CD4-positive, alpha-beta T cell treated with Interleukin-4 for 4 hours (primary cell): ENCODE measurements at places on chromosomes 2 and 18.

DNA sequence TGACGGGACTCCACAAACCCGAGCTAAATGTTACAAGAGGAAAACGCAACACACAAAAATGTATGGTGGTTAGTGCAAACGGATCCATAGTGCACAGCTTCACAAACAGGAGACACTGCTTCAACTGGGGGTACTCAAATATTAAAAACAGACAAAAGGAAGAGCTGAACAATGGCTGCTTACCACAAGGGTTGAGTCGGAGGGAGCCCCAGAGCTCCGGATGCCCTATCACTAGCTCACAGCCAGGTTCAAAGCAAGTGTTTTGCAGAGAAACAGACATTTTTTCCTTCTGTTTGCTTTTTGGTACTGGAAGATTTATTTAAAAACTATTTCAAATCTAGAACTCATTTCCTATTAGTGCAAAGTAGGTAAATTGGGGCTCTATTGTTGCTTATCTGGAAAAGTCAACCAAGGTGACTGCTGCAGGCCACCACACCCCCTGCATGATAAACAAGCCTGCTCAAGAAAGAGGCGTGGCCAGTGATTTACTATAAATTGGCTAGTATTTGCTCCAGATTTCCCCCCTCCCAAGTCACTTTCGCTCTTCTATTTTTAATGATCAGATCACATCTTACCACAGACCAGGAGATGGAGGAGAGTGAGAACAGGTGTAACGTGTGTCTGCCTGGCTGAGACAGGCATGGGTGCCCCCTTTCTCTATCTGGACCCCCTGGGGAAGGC, 46.5 kb downstream of the ZAP70 start:
- no peak for DNase-seq

- DNase-seq = no peak
Measured at GRCh38 chr18:31049189-31049588, 6.6 kb upstream of the DSC3 start.

- DNase-seq = no peak
Measured at GRCh38 chr2:20595439-20596192, 55.3 kb downstream of the HS1BP3 start.

DNA sequence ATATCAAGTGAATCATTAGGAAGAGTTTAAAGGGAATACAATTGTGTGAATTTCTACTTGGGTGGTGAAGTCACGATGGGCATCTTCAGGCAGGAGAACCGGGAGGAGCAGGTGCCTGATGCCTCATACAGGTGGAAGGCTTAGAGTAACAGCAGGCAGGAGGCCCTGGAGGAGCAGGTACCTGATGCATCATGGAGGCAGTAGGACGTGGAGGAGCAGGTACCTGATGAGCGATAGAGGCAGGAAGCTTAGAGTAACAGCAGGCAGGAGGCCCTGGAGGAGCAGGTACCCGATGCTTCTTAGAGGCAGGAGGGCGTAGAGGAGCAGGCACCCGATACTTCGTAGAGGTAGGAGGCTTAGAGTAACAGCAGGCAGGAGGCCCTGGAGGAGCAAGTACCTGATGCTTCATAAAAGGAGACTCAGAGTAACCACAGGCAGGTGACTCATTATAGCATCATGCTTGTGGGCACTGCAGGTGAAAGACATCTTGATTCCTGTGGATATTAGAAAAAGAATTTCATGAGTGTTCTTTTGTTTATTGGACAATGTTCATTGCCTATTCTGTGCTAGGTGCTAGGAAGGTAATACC, 133.9 kb downstream of the ATP9B start:
- peak; percentile 47 for DNase-seq

DNA sequence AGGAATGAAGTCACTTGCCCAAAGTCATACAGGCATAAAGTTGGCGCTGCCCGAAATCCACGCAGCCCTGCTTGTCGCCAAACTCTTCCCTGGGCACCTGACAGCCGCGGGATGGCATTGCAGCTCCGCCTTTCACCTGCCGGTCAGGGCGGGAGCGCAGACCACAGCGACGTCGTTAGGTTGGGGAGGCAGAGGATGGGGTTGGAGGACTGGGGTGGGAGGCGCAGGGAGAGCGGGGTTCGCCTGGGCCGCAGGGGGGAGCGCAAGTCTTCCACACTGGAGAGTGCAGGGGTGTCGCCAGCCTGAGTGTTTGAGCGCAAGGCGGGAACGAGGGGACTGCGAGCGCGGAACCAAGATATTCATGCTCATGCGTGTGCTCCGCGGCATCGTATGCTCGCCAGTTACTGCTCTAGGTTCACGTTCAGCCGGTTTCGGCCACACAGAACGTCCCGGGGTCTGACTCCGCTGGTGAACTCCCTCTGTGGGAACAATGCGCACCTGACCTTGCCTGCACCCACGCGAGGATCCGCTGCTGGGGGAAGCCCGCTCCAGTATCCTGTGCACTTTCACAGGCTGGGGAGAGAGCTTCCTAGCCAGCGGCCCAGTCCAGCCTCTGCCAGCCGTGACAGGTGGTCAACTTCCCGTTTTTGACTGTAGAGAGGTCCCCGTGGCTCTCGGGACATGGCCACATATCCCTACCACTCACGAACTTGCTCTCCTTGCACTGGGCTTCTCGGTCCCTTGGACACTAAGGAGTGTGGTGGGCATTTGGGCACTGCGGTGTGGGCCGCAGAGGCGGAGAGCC, 767 bp upstream of the NPPC start:
- DNase-seq = no peak

- DNase-seq = no peak
Measured at GRCh38 chr18:55034742-55035141, 75.5 kb upstream of the CCDC68 start.

DNA sequence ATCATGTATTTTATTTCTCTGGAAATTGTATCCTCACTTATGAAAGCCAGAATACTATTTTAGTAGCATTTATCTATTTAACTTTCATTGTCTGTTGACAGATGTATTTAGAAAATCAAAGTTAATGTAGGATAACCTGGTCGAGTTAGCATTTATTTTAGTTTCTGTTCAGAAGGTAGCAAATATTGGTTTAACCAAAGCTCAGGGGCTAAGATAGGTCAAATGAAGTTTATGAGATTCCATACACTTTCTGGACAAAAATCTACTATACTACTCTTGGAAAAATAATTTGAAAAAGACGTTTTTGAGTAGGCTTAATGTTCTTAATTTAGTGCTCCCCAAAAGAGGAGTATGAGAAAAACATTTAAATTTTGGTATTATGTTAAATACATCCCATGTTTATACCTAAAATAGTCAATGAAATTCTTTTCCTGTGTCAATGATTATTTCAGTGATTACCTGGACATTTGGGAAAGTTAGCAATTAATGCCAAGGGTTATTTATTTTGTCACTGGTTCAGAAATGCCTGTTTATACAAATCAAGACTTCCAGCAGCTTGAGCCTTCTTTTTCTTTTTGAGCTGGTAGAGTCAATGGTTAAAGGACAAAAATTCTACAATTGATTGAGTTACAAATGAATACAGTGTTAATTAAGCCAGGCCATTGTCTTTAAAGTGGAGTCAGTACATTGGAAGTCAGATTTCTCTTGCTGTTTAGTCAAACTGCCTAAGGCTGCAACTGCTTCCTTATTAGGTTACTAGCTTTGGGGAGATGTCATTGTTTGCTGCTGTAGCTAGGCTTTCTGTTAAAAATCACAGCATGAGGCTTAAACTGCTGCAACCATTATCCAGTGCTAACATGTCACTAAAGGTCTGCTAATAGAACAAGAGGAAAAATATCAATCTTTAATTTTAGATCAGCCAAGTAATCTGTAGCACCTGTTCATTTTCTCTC, 182.3 kb downstream of the CAMKMT start:
- DNase-seq = no peak

GRCh38 chr2:66803726-66804125, 368.8 kb downstream of the MEIS1 start:
- DNase-seq = no peak

GRCh38 chr2:197460649-197461048, 7.3 kb downstream of the COQ10B start:
- DNase-seq = no peak
